Esophagus squamous epithelium (tissue), 5 donors: ENCODE measurements at places on chromosomes 13 and 19.

- no peak for DNase-seq
Observed at GRCh38 chr19:49880162-49880869, 2.8 kb downstream of the TBC1D17 start.

GRCh38 chr19:13055213-13056051 lies 47.2 kb downstream of the LYL1 start:
- no peak for DNase-seq

GRCh38 chr19:55494172-55494761 lies 6.0 kb downstream of the SSC5D start:
- DNase-seq, result no peak

- no peak for DNase-seq
Observed at GRCh38 chr19:45784096-45784495, 1.8 kb upstream of the DMPK start.

- DNase-seq, result no peak
Observed at GRCh38 chr13:114027826-114028225, 54.0 kb upstream of the C13orf46 start.

- no peak for DNase-seq
Observed at GRCh38 chr13:52848455-52849195, at the start of gene PCDH8. Gene PCDH8, minus strand, starts transcription at chr13:52848640. Its CDS starts 204 bp downstream, at chr13:52848436.

DNA sequence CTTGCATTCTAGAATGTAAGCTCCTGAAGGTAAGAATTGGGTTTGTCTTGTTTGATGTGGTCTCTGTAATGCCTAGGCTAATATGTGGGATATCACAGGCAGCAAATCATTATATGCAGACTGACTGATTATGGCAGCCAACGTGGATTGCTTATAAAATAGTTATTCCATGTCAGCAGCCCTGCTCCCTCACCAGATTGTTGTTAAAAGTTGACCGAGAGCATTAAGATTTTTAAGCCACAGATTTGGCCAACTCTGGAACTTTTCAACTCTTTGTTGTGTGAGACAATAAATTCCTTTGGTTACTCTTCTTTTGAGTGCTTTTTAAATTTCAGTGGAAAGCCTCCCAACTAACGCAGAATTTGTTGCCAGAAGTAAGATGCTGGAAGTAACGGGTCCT lies 92.6 kb upstream of the FAM216B start:
- DNase-seq, result no peak

DNA sequence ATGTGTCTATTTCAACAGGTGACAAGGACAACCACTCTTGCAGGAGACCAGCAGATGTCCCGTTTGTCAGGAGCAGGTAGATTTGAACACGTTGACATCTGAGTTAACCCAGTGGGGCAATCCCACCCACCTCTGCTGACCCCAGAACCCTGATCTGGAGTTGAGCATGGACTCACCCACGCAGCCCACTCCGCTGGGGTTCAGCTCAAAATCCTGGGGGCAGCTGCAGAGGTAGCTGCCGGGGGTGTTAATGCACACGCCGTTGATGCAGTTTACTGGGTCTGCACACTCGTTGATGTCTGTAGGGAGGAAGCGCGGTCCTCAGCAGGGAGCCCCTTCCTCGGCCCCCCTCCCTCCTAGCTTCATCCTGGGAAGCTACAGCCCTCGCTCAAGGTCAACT lies 39.9 kb downstream of the FBN3 start:
- no peak for DNase-seq

GRCh38 chr19:47331931-47332547 lies at the start of gene C5AR2:
Gene C5AR2, plus strand, starts transcription at chr19:47332175. Its CDS starts 8,625 bp downstream, at chr19:47340800.
- no peak for DNase-seq

GRCh38 chr13:99796175-99796819 lies 175.3 kb downstream of the ZIC5 start:
- DNase-seq, result no peak
